Activated CD8-positive, alpha-beta memory T cell treated with anti-CD3 and anti-CD28 coated beads for 1 hour (primary cell): ENCODE measurements at places on chromosomes 16 and 17.

DNA sequence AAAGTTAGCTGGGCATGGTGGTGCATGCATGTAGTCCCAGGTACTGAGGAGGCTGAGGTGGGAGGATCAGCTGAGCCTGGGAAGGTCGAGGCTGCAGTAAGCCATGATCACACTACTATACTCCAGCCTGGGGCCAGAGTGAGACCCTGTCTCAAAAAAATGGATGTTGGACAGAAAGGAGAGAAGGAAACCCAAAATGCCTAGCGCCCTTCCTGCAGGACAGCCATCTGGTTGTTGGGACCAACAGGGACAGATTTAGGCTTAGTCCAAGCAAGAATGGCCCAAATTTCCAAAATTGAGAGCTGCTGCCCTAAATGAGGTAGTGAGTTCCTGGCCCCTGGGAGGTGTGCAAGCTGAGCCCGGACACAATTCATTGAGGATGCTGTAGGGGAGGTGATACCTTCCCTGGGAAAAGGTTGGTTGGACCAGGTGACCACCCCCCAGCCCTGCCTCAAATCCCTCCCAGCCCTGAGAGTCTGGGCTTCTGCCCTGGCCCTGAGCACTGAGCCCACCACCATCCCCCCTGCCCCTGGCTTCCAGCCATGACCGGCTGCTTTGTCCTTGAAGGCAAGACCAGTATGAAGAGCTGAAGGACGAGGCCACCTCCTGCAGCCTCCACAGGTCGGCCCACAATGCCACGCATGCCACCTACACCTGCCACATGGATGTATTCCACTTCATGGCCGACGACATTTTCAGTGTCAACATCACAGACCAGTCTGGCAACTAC lies 35.1 kb downstream of the IL21R start:
- DNase-seq = no peak

- DNase-seq = no peak
Measured at GRCh38 chr17:68606451-68607307, 5.5 kb upstream of the FAM20A start.

DNA sequence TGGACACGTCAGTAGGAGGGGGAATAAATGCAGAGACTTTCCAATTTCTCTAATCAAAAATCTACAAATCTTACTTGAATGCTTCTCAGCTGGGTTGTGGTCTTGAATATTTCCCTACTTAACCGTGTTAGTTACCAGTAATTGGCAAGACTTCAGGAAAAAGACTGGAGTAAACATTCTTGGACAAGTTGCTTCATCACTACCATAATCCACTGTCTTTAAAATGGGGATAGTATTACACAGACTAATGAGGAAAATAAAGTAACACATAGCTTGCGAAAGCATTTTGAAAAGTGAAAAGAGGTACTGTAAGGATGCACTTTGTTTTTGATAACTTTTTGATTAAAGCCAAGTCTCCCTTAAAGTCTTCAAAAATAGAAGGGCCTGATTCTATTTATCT lies 18.4 kb downstream of the MYH1 start:
- DNase-seq = no peak

- no peak for DNase-seq
Measured at GRCh38 chr17:79843474-79843815, 4.2 kb upstream of the CBX4 start.

GRCh38 chr17:44280392-44280937 lies 12.5 kb upstream of the SLC4A1 start:
- DNase-seq = no peak

DNA sequence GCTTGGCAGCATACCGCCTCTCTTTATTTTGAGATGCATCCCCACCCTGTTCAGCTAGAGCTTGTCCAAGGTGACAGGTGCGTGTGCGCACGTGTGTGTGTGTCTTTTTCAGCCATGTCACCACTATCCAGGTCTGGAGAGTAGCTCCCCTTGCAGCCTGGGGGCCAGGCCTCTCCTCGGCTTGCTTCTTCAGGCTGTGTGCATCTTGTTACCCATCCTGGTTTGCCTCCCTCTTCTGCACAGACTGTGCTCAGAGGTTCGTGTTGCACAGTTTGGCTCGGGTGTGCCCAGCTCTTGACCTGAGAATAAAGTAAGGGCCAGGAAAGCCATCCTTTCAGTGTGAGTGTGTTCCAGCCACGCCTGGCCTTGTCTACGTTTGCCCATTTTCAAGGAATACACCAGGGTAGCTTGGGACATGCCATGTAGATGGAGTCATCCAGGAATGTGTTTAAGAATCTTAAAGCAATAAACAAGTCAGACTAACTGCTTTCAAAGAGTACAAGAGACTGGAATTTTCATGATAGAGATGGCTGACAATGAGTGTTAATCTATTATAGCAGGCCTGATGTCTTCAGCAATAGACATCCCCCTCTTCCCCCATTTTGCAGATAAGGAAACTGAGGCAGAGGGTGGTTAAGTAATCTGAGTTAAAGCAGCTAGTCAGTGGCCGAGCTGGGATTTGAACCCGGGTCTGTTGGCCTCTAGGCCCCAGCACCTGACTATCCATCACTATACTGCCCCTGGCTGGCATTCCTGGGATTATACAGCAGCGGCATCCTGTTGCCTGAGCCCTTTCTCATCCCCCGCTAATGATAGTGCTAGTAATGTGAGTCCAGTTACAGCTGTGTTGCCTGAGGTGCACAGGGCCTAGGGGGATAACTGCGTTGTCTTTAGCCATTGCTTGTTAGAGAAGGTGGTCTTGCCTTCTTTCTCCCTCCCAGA lies 77.9 kb downstream of the KSR1 start:
- no peak for DNase-seq

- DNase-seq = no peak
Measured at GRCh38 chr16:62831235-62831850, 795.1 kb upstream of the CDH8 start.

GRCh38 chr17:62008294-62008693 lies 56.8 kb downstream of the MED13 start:
- no peak for DNase-seq

DNA sequence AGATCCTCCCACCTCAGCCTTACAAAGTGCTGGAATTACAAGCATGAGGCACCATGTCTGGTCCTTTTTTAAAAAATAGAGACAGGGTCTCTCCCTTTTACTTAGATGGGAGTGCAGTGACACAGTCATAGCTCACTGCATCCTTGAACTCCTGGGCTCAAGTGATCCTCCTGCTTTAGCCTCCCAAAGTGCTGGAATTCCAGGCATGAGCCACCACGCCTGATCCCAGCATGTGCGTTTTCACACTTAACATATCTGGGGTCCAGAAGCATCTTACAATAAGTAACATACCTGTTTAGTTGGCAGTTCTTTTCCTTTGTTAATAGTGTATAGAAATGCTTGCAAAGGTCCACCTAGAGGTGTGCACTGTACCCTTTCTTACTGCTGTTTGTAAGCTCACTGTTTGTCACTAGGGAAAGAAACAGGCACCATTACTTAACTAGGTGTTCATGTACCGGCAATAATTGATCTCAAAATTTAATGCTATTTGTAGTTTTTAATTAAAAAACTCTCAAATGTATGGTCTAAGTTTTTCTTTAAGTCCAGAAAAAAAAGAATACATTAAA lies 221.7 kb downstream of the RPTOR start:
- no peak for DNase-seq

- no peak for DNase-seq
Measured at GRCh38 chr16:74865922-74866598, 91.4 kb upstream of the FA2H start.

- DNase-seq = no peak
Measured at GRCh38 chr16:9139965-9140364, 48.5 kb downstream of the HAPSTR1 start.

- DNase-seq = no peak
Measured at GRCh38 chr17:81544281-81544974, 7.7 kb downstream of the FAAP100 start.

DNA sequence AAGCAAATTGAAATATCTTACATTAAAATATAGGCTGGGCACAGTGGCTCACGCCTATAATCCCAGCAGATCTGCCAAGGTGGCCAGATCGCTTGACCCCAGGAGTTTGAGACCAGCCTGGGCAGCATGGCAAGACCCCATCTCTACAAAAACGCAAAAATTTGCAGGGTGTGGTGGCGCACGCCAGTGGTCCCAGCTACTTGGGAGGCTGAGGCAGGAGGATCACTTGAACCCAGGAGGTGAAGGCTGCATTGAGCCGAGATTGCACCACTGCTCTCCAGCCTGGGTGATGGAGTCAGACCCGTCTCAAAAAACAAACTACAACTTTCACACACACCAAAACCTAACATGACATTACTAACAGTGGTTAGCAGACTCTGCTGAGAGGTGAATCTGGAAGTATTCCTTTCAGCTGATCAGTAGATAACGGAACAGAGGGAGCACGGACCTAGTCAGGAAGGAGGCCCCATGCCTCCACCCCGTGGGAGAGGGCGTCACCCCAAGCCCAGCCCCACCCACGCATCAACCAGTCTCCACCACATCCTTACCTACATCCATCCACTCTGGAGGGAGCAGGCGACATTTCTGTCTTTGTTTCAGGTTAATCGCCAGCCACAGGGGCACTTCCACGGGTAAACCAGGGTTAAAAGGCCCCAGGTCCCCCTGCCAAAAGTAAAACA lies 1.7 kb downstream of the GINS2 start:
- no peak for DNase-seq

DNA sequence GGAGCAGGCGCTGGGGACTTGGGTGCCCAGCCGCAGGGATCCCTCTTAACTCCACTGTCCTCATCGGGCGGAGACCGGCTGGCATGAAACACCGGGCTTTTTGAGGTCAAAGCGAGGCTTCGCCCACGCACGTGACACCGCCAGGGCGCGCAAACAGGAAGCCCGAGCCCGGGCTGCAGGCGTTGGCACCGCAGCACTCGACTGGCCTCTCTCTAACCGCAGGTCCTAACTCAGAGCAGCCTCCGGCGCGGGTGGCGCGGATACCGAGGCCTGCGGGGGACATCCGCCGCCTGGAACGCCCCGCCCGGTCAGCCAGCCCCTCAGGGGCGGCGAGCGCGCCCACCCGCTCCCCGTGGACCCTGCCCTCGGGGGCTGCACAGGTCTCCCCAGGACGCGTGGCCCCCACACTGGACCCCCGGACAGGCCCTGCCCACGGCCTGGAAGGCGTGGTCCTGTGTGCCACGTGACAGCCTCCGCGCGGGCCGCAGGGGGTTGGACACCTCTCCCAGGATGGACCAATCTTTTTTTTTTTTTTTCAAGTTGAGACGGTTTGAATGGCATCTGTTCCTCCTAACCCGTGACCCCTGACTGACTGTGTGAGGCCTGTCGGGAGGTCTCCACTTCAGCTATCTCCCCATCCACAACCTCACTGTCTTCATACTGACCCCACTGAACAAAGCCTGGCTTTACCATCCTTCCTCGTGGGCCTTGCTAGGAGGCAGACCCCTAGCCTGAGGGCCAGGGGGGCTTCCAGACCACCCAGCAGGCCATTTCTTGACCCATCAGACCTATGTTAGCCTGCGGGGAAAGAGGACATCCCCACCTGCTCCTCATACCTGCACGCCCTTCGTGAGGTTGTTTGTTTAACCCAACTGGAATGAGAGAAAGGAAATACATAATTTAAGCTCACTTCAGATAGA lies 8.4 kb upstream of the SLC47A2 start:
- DNase-seq = no peak

GRCh38 chr17:58176200-58176599 lies 9.4 kb downstream of the OR4D2 start:
- DNase-seq = no peak

- peak; percentile 56 for DNase-seq
Measured at GRCh38 chr16:57530104-57530521, 6.3 kb downstream of the CCDC102A start.

- DNase-seq = no peak
Measured at GRCh38 chr16:21159281-21159951, 942 bp downstream of the LDAF1 start.

- DNase-seq = no peak
Measured at GRCh38 chr17:46986366-46986765, 7.3 kb upstream of the RPRML start.

GRCh38 chr17:2814049-2814448 lies 17.8 kb downstream of the RAP1GAP2 start:
- no peak for DNase-seq

DNA sequence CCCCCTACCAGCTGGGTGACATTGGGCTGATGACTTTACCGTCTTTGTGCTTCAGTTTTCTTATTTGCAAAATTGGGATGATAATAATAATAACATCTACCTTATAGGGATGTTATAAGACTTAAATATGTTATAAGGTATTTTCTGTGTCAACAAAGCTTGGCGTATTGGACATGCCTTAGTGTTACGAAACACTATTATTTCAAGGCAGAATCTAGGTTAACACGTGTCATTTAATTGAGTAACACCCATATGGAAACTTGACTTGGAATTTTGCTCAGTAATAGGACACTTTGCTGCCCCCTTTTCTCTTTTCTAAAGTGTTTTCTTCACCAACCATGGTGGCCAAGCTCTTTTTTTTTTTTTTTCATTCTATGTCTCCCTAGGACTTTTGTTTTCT lies 294.2 kb upstream of the SALL1 start:
- no peak for DNase-seq

DNA sequence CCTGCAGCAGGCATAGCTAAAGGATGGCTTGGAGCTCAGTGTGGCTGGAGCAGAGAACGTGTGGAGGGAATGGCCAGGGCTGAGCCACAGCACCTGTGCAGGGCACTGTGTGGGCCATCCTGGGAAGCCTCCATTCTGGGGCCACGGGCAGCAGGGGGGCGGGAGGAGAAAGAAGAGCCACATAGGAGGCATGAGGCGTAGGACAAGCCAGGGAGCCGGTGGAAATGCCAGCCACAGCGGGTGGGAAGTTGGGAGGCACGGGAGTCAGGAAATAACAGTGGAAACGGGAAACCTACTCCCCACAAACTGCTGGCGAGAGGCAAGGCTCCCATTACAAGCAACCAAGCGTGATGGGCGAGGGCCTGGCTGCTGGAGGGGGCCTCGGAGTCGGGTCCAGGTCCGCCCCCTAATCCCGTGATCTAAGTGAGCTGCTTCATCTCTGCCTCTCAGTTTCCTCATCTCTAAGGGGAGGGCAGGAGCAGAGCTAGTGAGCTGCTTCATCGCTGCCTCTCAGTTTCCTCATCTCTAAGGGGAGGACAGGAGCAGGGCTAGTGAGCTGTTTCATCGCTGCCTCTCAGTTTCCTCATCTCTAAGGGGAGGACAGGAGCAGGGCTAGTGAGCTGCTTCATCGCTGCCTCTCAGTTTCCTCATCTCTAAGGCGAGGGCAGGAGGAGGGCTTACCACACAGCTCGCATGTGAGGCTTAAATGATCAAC lies 104.9 kb downstream of the ADCY9 start:
- DNase-seq = no peak

GRCh38 chr16:35788381-35788780 lies 2329.0 kb downstream of the TP53TG3F start:
- DNase-seq = no peak

- no peak for DNase-seq
Measured at GRCh38 chr16:75660726-75661302, 13.2 kb downstream of the TERF2IP start.

DNA sequence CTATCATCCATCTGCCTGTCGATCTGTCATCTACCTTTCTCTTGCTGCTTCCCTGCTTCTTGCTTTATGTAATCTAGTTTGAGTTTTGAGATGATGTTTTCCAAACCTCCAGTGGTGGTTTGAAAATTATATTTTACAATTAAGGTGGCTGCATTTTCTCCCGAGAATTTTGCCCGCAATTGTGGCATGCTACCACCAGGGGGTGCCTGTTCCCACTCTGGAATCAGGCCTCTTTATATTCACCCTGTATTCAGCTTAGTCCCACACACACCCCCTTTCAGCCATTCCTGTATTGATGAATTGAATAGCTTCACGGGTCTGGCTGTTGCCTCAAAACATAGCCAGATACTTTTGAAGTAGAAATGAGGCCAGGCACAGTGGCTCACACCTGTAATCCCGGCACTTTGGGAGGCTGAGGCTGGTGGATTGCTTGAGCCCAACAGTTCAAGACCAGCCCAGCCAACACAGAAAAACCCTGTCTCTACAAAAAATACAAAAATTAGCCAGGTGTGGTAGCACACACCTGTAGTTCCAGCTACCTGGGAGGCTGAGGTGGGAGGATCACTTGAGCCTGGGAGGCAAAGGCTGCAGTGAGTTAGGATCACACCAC lies 3.2 kb downstream of the PRSS22 start:
- no peak for DNase-seq
